ENCODE measurements at places on chromosomes 2 and 18.

GRCh38 chr2:33532966-33533365 lies 56.5 kb downstream of the RASGRP3 start:
- no peak for DNase-seq

DNA sequence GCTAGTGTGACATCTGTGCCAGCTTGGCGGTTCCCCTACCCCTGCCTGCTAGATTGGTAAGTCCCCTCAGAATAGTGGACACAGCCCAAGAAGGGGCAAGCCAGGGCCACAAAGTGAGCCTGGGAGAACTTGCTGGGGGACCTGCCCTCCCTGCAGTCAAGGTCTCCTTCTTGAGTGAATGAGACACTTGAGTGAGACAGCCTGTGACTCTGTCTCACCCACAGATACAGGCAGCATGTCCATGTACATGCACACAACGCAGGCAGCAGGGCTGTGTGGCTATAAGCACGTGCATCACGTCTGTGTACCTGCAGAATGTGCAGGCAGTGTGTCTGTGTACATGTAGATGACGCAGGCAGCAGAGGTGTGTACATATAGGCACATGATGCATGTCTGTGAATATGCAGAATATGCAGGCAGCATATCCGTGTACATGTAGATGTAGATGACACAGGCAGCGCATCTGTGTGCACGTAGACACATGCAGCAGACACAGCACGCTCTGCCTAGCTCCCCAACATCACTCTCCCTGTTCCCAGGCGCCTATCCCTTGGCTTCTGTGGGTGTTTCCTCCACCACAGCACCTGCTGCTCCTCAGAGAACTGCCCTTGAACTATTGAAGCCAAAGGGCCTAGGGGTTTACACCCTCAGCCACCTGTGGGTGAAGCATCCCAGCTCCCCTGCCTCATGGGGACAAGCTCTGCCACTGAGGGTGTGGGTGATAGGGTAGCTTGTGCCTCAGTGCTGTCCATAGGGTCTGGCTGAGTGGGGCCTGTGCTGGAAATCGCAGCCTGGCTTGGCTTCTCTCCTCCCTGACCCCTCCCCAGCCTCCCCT lies 147.2 kb upstream of the TWIST2 start:
- DNase-seq = no peak

- DNase-seq = no peak
These were observed 539.8 kb upstream of the RAB6C start for GRCh38 chr2:129439406-129440302.

DNA sequence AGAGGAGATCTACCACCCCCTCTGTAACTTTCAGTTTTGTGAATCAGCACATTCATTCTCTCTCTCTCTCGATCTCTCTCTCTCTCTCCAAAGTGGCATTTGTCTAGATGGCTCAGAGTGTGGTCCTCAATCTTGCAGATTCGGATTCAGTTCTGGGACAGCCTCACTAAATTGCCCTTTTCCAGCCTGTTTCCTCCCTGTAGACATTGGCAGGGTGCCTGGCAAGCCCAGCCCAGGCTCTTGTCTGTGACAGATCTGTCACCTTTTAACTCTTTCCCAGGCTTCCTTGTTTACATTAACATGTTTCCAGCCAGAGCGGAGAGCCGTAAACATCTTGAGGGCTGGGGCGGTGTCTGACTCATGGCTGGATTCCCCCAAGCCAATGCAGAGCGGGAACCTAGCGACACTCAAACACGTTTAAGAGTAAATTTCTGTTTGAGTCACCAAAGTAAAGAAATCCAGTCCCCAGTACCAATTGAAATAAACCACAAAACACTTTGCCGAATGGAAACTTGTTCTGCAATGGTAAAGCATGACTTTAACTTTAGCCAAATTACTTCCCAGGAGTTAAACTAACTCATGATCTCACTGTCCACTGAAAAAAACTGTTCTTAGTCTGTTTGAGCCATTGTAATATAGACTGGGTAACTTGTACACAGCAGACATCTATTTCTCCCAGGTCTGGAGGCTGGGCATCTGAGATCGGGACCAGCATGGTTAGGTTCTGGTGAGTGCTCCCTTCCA lies 6.6 kb upstream of the CYP27C1 start:
- DNase-seq = no peak

DNA sequence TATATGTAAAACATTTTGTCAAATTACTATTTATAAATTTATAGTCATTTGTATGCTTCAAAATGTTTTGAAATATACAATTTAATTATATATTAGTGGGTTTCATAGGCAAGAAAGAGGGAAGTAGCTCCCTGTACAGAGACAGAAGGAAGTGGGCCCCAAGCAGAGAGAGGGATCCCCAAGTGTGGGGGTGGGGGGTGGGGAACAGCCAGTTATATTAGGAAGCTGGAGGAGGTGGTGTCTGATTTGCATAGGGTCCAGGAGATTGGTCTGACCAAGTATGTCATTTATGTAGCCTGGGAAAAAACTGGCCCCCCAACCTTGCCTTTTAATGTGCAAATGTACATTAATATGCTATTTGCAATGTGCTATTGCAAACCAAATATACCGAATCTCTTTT lies 76.5 kb upstream of the ZSWIM2 start:
- DNase-seq = no peak

- DNase-seq = no peak
These were observed 56.4 kb downstream of the TTC32 start for GRCh38 chr2:19845323-19845920.

DNA sequence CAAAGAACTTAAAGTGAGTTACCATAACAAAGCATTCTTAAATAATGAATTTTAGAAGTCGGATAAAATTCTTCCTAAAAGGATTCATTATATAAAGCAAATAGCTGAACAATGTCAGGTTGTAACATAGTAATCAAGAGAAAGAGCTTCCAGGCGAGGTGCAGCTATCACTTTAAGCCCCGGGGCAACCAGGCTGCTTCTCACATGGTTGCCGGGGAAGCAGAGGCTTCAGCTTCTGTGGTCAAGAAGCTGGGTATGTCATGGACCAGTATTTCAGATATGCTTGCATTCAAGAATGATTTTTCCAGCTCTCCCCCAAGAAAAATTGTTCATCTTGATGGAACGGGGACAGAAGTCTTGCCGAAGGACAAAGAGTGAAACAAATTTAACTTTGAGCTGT lies 23.6 kb upstream of the KYNU start:
- no peak for DNase-seq

DNA sequence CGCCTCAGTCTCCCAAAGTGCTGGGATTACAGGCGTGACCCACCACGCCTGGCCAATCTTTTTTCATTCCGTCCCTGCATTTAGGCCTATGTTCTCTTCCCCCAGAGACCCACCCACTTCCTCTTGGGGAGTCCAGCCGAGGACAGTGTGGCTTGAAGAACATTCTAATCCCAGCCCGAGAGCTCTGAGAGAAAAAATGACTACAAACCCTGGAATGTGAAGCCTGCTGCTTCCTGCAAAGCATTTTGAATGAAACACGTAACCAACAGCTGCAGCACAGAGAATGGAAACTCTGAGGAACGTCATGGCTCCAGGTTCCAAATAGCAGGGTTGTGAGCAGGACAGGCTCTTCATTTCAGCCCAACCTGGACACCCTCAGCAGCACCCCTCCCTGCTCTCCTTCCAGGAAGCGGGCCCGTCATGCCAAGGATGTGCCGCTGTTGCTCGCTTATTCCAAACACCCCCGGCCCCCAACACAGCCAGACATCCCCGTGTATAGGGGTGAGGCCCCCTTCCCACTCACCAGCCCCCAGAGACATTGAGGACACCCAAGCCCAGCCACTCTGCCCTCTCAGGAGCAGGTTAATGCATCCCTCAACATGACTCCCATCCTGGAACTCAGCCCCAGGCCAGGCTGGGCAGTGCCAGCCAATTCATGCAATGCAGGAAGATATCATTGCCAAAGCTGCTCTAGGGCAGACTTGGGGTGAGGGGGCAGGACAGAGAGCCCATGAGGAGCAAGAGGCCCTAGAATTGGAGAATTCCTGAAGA lies 139.8 kb downstream of the ZFP36L2 start:
- DNase-seq = no peak

GRCh38 chr2:226154610-226155009 lies 645.0 kb downstream of the IRS1 start:
- DNase-seq = no peak

- DNase-seq = no peak
These were observed 65.8 kb downstream of the ALPK2 start for GRCh38 chr18:58562999-58563667.

DNA sequence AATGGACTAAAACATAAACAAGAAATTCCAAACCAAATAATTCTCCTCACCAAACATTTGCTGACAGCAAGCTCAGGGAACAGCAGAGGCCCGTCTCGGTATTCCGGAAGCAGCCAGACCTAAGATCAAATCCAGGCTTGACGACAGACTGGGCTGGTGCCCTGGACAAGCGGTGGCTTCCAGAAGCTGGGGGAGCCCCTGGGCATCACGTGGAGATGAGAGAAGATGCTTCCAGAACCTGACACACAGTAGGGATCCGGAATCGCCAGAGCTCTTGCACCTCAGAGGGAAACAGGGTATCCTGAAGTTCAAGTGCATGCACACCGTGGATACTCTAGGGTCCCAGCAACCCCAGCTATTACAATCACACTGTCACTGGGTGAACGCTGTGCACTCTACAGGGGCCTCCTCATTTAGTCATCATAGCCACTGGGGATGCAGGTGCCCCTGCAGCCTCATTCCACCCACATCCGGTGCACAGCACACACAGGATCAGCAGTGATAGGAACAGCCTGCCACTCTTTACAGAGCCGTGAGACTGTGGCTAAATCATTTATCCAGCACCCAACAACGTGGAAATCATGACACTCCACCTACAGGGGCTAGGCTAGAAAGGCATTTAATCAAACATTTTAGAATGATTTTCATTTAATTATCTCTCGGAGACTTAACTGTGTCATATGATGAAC lies 102.6 kb downstream of the HDAC4 start:
- no peak for DNase-seq

DNA sequence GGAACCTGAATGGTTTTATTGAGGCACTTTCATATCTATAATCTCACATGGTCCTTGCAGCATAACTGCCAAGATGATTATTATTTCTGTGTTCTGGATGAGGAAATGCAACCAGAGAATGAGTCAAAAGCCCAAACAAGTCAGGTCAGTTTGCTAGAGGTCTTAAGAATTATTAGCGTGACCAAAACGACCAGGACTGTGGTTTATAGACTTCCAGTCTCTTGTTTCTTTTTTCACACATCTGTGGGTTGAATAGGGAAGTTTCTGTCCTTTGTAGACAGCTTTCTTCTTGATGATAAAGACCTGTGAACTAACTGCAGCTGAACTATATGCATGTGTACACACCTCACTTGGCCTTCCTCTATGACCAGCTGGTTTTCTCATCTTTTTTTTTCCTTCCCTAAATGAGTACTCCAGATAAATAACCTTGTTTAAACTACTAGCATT lies 13.9 kb downstream of the ADAM23 start:
- no peak for DNase-seq

GRCh38 chr2:10579441-10579840 lies 110.3 kb downstream of the NOL10 start:
- no peak for DNase-seq

DNA sequence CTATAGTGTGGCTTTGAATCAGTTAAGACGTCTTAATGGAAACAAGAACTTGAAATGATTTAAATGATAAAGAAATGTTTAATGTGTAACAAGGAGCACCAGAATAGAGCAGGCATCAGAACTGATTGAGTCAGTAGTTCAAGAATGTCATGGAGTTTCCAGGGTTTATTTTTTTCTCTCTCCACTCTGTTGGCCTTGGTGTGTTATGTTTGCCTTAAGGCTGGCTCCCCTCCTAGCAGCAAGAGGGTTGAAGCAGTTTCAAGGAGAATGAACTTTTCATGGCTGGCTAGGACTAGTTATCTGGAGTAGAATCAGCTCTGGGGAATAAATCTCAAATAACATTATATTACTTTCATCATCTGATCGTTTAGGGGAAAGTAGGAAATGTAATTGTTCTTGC lies 13.4 kb upstream of the GLS start:
- no peak for DNase-seq

DNA sequence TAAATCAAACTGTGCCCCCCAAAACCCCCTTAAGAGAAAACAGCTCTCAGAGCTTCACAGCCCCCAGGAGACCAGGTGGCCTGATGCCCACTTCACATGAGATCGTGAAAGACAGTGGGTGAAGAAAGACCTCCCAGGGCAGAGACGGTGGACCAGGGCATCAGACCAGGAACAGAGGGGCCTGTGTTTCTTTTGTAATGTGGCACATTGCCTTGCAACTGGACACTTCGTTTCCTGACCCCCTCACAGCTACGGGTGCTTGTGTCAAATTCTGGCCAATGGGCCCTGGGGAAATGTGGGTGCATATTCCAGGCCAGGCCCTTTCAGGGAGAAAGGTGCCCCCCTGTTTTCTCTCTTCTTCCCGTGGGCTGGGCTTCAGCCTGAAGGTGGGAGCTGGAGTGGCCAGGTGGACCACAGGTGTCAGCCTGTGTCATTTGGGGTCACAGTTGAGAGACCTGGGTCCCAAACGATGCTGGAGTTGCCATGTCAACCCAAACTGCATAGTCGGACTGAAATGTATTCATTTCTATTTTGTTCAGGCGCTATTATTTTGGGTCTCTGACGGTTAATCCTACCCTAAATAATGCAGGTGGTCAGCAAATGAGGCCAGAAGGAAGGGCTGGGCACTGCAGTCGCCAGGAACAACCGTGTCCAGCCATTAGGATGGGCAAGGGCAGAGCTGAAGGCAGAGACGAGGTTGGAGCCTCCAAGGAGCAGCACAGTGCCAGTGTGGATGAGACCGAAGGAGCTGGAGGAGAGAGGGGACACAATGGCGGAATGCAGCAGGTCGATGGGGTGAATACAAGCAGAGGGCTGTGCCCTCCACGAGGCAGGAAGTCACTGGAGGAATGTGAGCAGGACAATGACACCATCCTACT lies 338.2 kb downstream of the EIPR1 start:
- no peak for DNase-seq

DNA sequence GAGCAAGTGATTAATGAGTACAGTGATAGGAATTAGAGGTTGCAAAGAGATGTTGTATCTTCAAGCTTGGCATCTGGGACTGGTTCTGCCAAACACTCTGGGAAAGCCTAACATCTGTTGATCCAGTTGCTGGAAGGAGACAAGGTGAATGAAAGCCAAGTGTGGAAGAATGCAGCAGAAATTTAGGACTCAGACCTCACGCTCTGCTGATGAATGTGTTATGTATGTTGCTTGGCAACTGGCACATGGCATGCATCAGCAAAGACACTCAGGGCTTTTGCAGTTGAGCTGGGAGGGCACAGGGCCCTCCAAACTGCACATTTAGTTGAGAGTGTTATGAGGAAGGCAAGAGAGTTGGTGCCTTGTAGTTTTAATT lies 105.5 kb downstream of the COLEC12 start:
- no peak for DNase-seq

DNA sequence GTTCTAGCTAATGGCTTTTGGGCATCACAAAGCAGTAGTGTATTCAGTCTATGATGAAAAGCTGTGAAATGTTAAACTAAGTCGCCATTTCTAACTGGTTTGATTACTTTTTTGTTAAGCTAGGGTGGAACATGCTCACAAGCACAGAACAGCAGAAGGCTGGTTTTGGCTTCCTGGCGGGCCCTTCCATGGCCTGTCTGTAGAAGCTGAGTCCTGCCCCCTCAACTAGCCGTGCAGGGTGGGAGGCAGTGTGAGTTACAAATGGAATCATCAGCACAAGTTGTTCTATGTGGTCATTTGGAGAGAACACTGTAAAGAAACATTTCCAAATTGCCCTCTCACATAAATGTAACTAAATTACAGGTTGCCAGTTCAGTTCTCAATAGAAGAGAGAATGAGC lies 290.8 kb downstream of the ALPK2 start:
- DNase-seq = no peak
